ENCODE measurements at places on chromosomes 7 and 10. TPM values are rescaled to one million over a fixed set of nuclear protein-coding genes. Genes with fewer than 3 reads are reported as not detected.

Gene SRRM3
- total RNA-seq, result not detected

DNA sequence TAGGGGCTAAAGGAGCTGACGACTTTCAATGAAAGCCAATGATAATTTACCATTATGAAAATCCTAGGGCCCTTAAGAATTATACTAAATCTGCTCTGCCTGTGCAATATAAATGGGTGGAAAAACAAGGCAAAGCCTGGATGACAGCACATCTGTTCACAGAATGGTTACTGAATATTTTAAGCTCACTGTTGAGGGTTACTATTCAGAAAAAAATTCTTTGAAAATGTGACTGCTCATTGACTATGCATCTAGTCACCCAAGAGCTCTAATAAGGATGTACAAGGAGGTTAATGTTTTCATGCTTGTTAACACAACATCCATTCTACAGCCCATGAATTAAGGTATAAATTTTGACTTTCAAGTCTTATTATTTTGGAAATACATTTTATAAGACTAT is 8.9 kb downstream of the DKK1 start:
- no peaks in the 10 kb centered on the region for H3K4me1 ChIP-seq
- peaks cover 3% of the 10 kb centered on the region for H3K27me3 ChIP-seq
- H3K4me3 ChIP-seq, result no peak overlapping the region
- no peak overlapping the region for H3K27ac ChIP-seq
- no peaks in the 10 kb centered on the region for H3K36me3 ChIP-seq

DNA sequence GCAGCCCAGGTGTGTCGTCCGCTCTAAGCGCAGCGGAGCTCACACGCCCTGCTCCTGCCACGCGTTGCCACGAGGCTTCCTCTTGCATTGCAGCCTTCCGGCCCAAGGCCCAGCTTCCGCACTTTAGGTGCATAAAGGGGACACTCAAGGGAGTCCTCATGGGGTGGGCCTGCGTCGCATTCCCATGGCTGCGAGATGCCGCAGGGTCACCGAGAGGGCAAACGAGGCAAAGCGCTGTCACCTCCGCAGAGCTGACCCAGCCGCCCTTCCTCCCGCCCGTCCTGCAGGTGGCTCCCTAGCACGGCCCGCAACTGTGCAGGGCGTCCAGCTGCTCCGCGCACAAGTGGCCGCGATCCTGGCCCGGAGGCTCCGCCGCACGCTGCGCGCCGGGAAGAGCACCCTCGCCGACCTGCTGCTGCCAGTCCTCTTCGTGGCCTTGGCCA is 283.5 kb downstream of the ABCA13 start:
- no peak overlapping the region for H3K27ac ChIP-seq
- H3K36me3 ChIP-seq, result no peaks in the 10 kb centered on the region
- H3K4me3 ChIP-seq, result no peak overlapping the region
- DNase-seq, result no peak

DNA sequence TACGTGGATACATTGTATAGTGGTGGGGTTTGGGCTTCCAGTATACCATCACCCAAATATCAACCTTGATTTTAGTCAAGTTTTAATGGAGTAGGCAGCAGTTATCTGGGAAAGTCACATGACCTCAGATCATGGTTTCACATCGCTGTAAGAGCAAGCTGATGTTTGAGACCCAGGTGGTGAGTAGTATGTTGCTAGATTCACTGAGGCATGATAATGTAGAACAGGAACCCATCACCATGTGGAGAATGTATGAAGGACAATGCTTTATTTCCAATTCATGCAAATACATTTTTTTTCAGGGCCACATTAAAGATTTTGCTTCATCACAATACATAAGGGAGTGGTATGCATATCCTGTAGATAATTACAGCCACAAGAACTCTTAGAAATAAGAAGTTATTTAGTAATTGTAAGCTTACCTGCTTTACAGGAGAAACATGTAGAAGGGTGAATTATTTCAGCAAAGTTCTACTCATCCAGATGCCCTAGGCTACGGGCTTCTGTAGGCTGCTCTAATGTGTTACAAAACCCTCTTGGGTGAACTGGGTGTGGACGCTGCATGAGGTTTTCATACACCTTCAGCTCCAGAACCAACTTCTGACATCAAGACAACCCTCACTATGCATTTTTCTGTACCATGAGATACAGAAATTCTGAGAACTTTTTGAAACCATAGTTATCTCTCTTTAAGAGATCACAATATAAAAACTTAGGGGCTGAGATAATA is 27.6 kb upstream of the LAMB4 start:
- DNase-seq, result no peak
- peaks cover 6% of the 10 kb centered on the region for H3K4me1 ChIP-seq
- H3K4me3 ChIP-seq, result no peak overlapping the region
- no peaks in the 10 kb centered on the region for H3K27me3 ChIP-seq
- peaks cover 2% of the 10 kb centered on the region for H3K36me3 ChIP-seq

- no peaks in the 10 kb centered on the region for H3K36me3 ChIP-seq
- peaks cover 4% of the 10 kb centered on the region for H3K27me3 ChIP-seq
- peak overlapping the region; percentile 82 for H3K4me3 ChIP-seq
- H3K27ac ChIP-seq, result no peak overlapping the region
These were observed 285.1 kb downstream of the ZEB1 start for GRCh38 chr10:31604096-31604495.

All from activated naive CD8-positive, alpha-beta T cell treated with anti-CD3 and anti-CD28 coated beads for 36 hours (primary cell).